Ascending aorta (tissue), 2 donors: ENCODE measurements at places on chromosomes 4 and X.
A peak's percentile ranks its signal among the peaks of the same experiment; 100 is the strongest.

GRCh38 chr4:118410138-118410537 lies 57.3 kb upstream of the PRSS12 start:
- no peak overlapping the region for H3K4me3 ChIP-seq
- H3K27ac ChIP-seq, result no peak overlapping the region
- H3K27me3 ChIP-seq, result no peaks in the 10 kb centered on the region
- no peak for DNase-seq
- no peaks in the 10 kb centered on the region for H3K4me1 ChIP-seq

DNA sequence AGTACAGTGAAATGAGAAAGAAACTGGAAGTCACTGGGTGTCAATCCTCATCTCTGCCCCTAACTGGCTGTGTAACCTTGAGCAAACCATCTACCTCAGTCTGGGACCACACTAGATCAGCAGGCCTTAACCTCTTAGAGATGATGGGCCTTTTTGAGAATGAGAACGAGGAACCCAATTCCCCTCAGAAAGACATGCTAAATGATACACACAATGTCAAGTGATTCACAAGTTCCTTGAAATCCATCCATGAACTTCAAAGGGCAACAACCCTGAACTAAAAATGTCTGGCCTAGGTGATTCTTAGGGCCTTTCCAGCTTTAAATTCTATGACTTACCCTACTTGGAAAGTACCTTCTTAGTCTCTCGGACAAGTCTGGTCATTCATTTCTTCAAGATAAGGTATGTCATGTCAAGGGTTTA lies 47.4 kb downstream of the ACSL4 start:
- no peaks in the 10 kb centered on the region for H3K36me3 ChIP-seq
- H3K27ac ChIP-seq, result no peak overlapping the region
- no peak overlapping the region for H3K4me3 ChIP-seq
- H3K4me1 ChIP-seq, result no peaks in the 10 kb centered on the region
- DNase-seq, result no peak

DNA sequence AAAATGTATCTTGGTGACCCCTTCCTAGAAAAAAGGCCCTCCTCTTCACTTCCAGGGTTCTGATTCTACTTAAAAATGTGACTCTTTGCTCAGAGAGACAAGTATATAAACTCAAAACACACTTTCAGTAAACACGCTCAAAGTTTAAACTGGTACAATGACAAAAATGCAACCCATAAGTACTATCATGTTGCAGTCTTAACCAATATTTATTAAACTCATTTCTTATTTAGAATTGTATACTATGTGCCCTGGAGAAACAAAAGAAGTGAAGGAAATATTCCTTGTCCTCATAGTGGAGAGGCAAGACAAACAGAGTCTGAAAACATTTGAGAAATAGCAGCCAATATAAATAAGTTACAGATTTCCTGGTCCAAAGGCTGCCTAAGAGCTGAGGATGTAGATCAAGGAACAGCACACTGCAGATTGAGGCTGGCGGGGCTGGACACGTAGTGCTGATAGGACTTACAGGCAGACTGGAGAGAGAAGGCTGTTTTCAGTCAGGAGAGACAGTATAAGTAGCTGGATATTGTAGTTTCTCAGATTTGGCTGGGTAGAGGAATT lies 39.1 kb upstream of the ANXA3 start:
- no peak for DNase-seq
- no peak overlapping the region for H3K27ac ChIP-seq
- H3K4me3 ChIP-seq, result no peak overlapping the region
- H3K36me3 ChIP-seq, result no peaks in the 10 kb centered on the region
- H3K27me3 ChIP-seq, result no peaks in the 10 kb centered on the region
- no peaks in the 10 kb centered on the region for H3K4me1 ChIP-seq

- H3K4me1 ChIP-seq, result no peaks in the 10 kb centered on the region
- no peak overlapping the region for H3K4me3 ChIP-seq
- H3K36me3 ChIP-seq, result no peaks in the 10 kb centered on the region
- H3K27me3 ChIP-seq, result no peaks in the 10 kb centered on the region
- DNase-seq, result no peak
- H3K27ac ChIP-seq, result no peak overlapping the region
Observed at GRCh38 chrX:25523574-25524540, 508.1 kb upstream of the ARX start.

- H3K4me1 ChIP-seq, result no peaks in the 10 kb centered on the region
- DNase-seq, result no peak
- no peaks in the 10 kb centered on the region for H3K36me3 ChIP-seq
- no peak overlapping the region for H3K27ac ChIP-seq
- no peaks in the 10 kb centered on the region for H3K27me3 ChIP-seq
Observed at GRCh38 chr4:7451434-7451789, 16.7 kb upstream of the PSAPL1 start.

- H3K4me1 ChIP-seq, result no peaks in the 10 kb centered on the region
- no peak for DNase-seq
- H3K27ac ChIP-seq, result no peak overlapping the region
Observed at GRCh38 chrX:18929775-18930174, 54.1 kb downstream of the PHKA2 start.

GRCh38 chrX:132908891-132909290 lies 49.5 kb downstream of the HS6ST2 start:
- no peaks in the 10 kb centered on the region for H3K4me1 ChIP-seq
- no peak overlapping the region for H3K4me3 ChIP-seq
- H3K27ac ChIP-seq, result no peak overlapping the region
- no peak for DNase-seq
- H3K36me3 ChIP-seq, result no peaks in the 10 kb centered on the region

- DNase-seq, result no peak
- H3K27me3 ChIP-seq, result no peaks in the 10 kb centered on the region
- no peaks in the 10 kb centered on the region for H3K4me1 ChIP-seq
- no peak overlapping the region for H3K4me3 ChIP-seq
Observed at GRCh38 chrX:121902463-121902862, 855.1 kb downstream of the GLUD2 start.

GRCh38 chr4:5383191-5383980 lies 325.0 kb downstream of the EVC2 start:
- no peaks in the 10 kb centered on the region for H3K27me3 ChIP-seq
- no peak for DNase-seq
- no peak overlapping the region for H3K4me3 ChIP-seq
- H3K36me3 ChIP-seq, result no peaks in the 10 kb centered on the region

- peak; percentile 71 for DNase-seq
- H3K27me3 ChIP-seq, result no peaks in the 10 kb centered on the region
- H3K4me3 ChIP-seq, result no peak overlapping the region
- H3K4me1 ChIP-seq, result no peaks in the 10 kb centered on the region
- H3K36me3 ChIP-seq, result no peaks in the 10 kb centered on the region
Observed at GRCh38 chr4:74374561-74375327, 9.8 kb downstream of the EREG start.

GRCh38 chr4:159722052-159722451 lies 619.2 kb downstream of the RAPGEF2 start:
- no peaks in the 10 kb centered on the region for H3K4me1 ChIP-seq
- no peak overlapping the region for H3K4me3 ChIP-seq
- no peak for DNase-seq
- no peaks in the 10 kb centered on the region for H3K36me3 ChIP-seq
- no peaks in the 10 kb centered on the region for H3K27me3 ChIP-seq
- H3K27ac ChIP-seq, result no peak overlapping the region

DNA sequence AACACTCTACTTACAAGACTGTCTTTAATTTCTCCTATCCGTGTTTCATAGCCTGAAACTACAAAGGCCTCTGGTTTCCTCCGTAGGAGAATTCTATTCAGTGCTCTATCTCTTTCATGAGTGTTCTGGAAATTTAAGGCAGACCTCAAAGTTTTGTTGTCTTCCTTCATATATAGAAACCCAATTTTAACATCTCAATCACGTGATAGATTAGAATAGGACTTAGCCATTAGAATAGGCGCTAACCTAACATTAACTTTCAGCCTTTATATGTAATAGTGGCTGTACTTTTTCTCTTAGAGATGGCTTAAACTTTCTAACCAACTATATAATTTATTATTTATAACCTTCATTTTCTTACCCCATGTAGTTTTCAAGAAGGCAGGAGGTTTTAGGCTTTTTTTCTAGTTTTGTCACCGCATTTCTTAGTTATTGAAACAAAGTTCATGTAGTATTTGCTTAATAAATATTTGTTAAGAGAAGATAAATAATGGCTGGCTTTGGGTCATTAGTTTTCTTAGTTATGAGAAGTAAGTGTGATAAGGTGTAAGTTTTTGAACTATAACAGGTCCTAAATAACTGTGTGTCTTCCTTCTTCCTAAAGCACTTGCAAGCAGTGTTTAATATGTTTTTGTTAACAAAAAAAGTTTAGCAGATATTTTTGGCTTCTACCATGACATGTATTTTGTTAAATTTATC lies 1504.6 kb upstream of the ADGRL3 start:
- no peak overlapping the region for H3K27ac ChIP-seq
- no peaks in the 10 kb centered on the region for H3K4me1 ChIP-seq
- no peaks in the 10 kb centered on the region for H3K36me3 ChIP-seq
- no peak overlapping the region for H3K4me3 ChIP-seq

- no peak overlapping the region for H3K4me3 ChIP-seq
- peaks cover 29% of the 10 kb centered on the region for H3K27me3 ChIP-seq
- DNase-seq, result no peak
- no peaks in the 10 kb centered on the region for H3K36me3 ChIP-seq
- no peak overlapping the region for H3K27ac ChIP-seq
Observed at GRCh38 chr4:80199004-80199560, 1.8 kb downstream of the PRDM8 start.

DNA sequence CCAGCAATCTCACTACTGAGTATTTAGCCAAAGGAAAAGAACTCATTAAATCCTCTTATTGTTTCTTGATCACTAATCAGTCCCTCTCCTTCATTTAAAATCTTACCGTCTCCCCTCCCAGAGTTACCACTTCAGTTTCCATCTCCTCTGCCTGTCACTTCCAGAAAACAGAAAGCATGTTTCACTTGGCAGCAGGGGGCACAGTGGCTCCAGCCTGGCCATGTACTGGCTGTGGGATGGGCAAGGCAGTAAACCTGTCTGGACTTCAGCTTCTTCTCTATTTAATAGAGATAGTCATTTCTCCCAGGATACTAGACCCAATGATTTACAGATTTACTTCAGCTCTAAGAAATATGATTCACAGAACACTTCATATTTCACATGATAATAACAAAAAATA lies 63.2 kb downstream of the CD40LG start:
- DNase-seq, result no peak
- no peaks in the 10 kb centered on the region for H3K36me3 ChIP-seq
- H3K27ac ChIP-seq, result no peak overlapping the region
- no peaks in the 10 kb centered on the region for H3K27me3 ChIP-seq

GRCh38 chr4:109592367-109592766 lies 32.3 kb downstream of the MCUB start:
- H3K4me3 ChIP-seq, result no peak overlapping the region
- no peaks in the 10 kb centered on the region for H3K36me3 ChIP-seq
- H3K27ac ChIP-seq, result no peak overlapping the region
- no peaks in the 10 kb centered on the region for H3K4me1 ChIP-seq
- no peak for DNase-seq
- no peaks in the 10 kb centered on the region for H3K27me3 ChIP-seq

DNA sequence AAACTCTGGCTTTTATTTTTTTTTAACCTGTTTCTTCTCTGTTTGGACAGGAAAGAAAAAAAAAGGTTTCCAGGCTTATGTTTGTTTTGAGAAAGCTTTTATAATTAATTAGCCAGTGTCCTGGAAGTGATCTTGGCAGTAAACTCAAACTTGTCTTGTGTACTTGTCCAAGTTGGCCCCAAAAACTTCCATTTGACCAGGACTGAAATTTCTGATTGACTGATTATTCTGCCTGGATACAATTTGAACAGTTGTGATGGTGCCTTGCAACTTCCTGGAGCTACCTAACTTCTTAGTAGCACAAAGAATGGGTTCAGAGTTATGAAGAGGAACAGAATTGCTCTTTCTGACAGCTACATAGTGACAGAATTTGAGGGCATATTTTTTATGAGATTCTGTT lies 62.0 kb downstream of the SLC4A4 start:
- H3K27me3 ChIP-seq, result no peaks in the 10 kb centered on the region
- H3K27ac ChIP-seq, result no peak overlapping the region
- no peaks in the 10 kb centered on the region for H3K36me3 ChIP-seq
- H3K4me3 ChIP-seq, result no peak overlapping the region
- H3K4me1 ChIP-seq, result no peaks in the 10 kb centered on the region
- no peak for DNase-seq

- no peak for DNase-seq
- no peak overlapping the region for H3K4me3 ChIP-seq
- no peaks in the 10 kb centered on the region for H3K36me3 ChIP-seq
- no peak overlapping the region for H3K27ac ChIP-seq
- H3K4me1 ChIP-seq, result peaks cover 10% of the 10 kb centered on the region
Observed at GRCh38 chr4:3440011-3440410, 1.8 kb upstream of the HGFAC start.

GRCh38 chr4:6770581-6771228 lies 11.8 kb upstream of the KIAA0232 start:
- no peaks in the 10 kb centered on the region for H3K36me3 ChIP-seq
- peak overlapping the region; percentile 90 for H3K27ac ChIP-seq
- H3K4me3 ChIP-seq, result no peak overlapping the region
- H3K4me1 ChIP-seq, result peaks cover 9% of the 10 kb centered on the region

GRCh38 chrX:53918702-53919101 lies 125.6 kb downstream of the PHF8 start:
- H3K4me3 ChIP-seq, result no peak overlapping the region
- H3K27me3 ChIP-seq, result no peaks in the 10 kb centered on the region
- H3K4me1 ChIP-seq, result no peaks in the 10 kb centered on the region
- no peak for DNase-seq

- H3K36me3 ChIP-seq, result no peaks in the 10 kb centered on the region
- H3K27me3 ChIP-seq, result no peaks in the 10 kb centered on the region
- H3K4me3 ChIP-seq, result no peak overlapping the region
- DNase-seq, result no peak
Observed at GRCh38 chr4:39706741-39707511, 9.0 kb downstream of the UBE2K start.

GRCh38 chr4:98226396-98226795 lies 34.8 kb upstream of the RAP1GDS1 start:
- H3K27ac ChIP-seq, result no peak overlapping the region
- no peaks in the 10 kb centered on the region for H3K4me1 ChIP-seq
- H3K27me3 ChIP-seq, result no peaks in the 10 kb centered on the region
- H3K4me3 ChIP-seq, result no peak overlapping the region

GRCh38 chr4:79626101-79626500 lies 218.1 kb upstream of the GK2 start:
- H3K36me3 ChIP-seq, result no peaks in the 10 kb centered on the region
- no peak for DNase-seq
- peak overlapping the region; percentile 13 for H3K4me3 ChIP-seq
- peaks cover 15% of the 10 kb centered on the region for H3K4me1 ChIP-seq
- no peak overlapping the region for H3K27ac ChIP-seq

DNA sequence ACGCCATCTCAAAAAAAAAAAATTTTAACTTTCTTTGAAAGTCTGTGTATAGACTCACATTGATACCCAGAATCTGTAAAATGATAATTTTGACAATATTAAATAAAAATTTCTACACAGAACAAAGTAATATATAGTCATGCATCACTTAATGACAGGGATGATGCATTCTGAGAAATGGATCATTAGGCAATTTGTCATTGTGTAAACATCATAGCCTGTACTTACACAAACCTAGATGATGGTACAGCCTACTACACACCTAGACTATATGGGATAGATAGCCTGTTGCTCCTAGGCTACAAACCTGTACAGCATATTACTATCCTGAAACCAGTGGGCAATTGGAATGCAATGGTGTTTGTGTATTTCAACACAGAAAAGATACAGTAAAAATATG lies 107.7 kb downstream of the BLTP1 start:
- H3K27me3 ChIP-seq, result no peaks in the 10 kb centered on the region
- no peak for DNase-seq
- H3K36me3 ChIP-seq, result peaks cover 53% of the 10 kb centered on the region
- H3K27ac ChIP-seq, result no peak overlapping the region
- H3K4me1 ChIP-seq, result no peaks in the 10 kb centered on the region
- H3K4me3 ChIP-seq, result no peak overlapping the region

GRCh38 chr4:23614284-23614892 lies 275.5 kb downstream of the PPARGC1A start:
- DNase-seq, result no peak
- H3K4me3 ChIP-seq, result no peak overlapping the region
- H3K27ac ChIP-seq, result no peak overlapping the region
- no peaks in the 10 kb centered on the region for H3K4me1 ChIP-seq
- H3K27me3 ChIP-seq, result no peaks in the 10 kb centered on the region
